ENCODE measurements at places on chromosomes 4 and X.

DNA sequence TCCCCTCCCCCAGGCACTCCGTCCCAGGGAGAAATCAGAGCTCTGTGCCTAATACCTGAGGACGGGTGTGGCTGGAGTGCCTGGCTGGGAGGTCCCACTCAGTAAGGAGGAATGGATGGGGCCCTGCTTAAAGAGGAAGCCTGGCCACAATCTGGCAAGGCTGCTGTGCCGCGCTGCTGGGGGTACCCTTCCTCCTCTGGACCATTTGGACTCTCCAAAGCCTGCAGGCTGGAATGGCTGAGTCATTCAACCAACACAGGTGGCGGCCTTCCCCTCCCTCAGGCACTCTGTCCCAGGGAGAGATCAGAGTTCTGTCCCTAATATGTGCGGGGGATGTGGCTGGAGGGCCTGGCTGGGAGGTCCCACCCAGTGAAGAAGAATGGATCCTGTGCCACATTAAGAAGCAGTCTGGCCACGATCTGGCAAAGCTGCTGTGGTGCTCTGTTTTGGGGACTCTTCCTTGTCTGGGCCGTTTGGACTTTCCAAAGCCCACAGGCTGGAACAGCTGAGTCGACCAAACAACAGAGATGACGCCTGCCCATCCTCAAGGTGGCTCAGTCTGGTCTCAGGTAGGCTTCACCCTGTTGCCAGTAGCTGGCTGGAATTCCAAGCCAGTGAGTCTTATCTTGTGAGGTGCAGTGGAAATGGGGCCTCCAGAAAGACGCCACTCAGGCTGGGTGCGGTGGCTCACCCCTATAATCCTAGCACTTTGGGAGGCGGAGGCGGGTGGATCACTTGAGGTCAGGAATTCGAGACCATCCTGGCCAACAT lies 127.3 kb upstream of the HUWE1 start:
- DNase-seq: no peak

GRCh38 chr4:48333587-48333986 lies 7.7 kb upstream of the SLAIN2 start:
- no peak for DNase-seq

- DNase-seq: no peak
Measured at GRCh38 chrX:152202886-152203285, 64.5 kb upstream of the MAGEA10 start.

DNA sequence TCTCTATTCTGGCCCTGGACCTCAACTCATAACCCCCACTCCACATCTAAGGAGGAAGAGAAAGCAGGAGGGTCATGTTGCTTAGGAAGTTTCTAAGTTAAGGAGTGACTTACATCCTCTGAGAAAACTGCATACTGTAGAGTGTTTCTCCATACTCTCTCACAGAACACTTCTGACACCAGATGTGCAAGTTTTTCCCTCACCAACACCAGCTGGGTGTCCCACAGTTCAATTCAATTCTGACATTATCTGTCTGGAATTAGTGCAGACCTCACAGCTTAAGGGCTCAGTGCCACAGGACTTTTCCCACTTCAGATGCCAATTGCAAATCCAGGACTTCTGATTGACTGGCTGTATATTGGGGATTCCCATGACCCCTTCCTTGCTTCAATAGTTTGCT lies 89.0 kb upstream of the SFRP2 start:
- no peak for DNase-seq

- no peak for DNase-seq
Measured at GRCh38 chr4:159368320-159368719, 265.4 kb downstream of the RAPGEF2 start.

DNA sequence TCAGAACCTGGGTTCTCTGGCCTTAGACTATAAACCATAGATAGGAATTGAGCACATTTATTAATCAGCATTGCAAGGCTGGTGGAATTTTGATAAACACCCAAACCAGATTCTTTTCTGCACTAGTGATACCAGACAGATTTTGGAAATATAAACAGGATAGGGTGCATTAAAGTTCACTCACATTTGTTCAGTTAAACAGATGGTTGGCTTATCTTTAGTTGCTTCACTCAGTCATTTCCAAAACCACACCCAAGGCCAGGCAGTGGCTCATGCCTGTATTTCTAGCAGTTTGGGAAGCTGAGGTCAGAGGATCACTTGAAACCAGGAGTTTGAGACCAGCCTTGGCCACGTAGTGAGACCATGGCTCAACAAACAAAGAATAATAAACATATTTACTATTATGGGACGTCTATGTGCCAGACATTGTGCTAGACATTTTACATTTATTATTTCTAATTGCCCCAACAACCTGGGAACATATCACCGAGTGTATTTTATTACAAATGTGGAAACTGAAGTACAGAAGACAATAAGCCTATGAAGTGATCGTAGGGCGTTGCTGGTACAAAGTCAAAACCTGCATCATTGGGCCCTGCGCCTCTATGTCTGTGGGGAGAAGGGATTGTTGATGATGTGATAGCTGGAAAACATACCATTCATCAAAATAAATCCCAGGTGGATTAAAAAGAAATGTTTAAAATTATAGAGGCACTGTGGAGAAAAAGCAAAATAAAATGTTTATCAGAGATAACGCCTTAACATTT lies 15.0 kb downstream of the ADD1 start:
- DNase-seq: no peak

- no peak for DNase-seq
Measured at GRCh38 chrX:21155916-21156315, 218.3 kb upstream of the CNKSR2 start.

GRCh38 chr4:87419578-87420249 lies 2.7 kb upstream of the NUDT9 start:
- DNase-seq: no peak

GRCh38 chrX:95919605-95920004 lies 765.0 kb upstream of the DIAPH2 start:
- no peak for DNase-seq

- no peak for DNase-seq
Measured at GRCh38 chr4:158605393-158605792, 66.3 kb downstream of the C4orf46 start.

Measured in stimulated activated CD8-positive, alpha-beta memory T cell treated with anti-CD3 and anti-CD28 coated beads, Interleukin-4, amount 100 ng/mL, for 1 hour (primary cell).